Psoas muscle (tissue), 8 donors: ENCODE measurements at places on chromosomes 6 and 20. TPM values are rescaled to one million over a fixed set of nuclear protein-coding genes. Genes with fewer than 3 reads are reported as not detected.

- DNase-seq: no peak
Observed at GRCh38 chr6:150987371-150987828, 121.9 kb downstream of the MTHFD1L start.

DNA sequence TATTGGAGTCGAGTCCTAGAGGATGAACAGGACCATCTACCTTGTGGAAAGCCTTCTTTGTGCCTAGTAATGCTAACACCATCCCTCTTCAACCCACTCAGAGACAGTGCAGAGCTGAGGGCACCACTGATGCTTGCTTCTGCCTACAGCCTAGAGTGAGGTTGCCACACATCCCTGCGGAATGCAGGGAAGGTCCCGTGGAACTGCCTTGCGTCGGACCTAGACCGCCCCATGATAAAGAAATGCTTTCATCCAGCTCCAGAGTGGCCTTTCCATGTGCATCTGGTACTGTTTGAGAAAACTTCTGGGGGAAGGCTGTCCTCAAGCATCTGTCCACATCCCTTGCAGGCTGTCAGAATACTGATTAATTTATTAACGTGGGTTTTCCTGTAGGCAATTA, 168.4 kb downstream of the PHACTR1 start:
- DNase-seq: no peak

DNA sequence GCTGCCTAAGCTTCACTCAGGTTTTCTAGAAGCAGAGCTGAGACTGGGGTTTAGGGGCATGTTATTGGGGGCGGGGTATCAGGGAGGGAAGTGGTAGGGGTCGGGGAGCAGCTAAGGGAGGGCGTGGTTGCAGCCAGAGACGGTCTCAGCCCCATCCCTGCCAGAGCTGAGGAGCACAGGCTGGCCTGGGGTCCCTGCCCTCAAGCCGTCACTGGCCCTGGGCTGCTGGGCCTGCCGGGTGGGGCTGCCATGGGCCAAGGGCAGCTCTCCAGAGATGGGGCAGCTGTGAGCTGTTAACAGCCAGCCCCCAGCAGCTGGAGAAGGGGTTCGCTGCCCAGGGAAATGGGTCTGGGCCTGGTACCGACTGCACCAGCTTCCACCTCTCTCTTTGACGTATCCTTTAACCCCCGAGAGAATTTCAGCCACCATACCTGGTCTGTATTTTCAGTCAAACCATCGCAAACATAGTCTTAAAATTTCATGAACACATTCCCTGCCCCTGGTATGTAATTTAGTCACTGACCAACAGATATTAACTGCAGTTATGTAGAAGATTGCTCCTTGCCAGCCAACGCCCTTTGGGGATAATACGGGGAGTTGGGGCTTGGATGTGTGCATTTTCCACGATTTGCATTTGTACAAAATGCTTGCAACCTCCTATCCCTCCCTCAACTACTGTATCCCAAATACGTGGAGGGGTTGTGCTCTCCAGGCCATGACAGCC, 253.4 kb downstream of the TAF4 start:
- no peak for DNase-seq

GRCh38 chr6:146787876-146788508, 189.2 kb downstream of the ADGB start:
- no peak for DNase-seq

DNA sequence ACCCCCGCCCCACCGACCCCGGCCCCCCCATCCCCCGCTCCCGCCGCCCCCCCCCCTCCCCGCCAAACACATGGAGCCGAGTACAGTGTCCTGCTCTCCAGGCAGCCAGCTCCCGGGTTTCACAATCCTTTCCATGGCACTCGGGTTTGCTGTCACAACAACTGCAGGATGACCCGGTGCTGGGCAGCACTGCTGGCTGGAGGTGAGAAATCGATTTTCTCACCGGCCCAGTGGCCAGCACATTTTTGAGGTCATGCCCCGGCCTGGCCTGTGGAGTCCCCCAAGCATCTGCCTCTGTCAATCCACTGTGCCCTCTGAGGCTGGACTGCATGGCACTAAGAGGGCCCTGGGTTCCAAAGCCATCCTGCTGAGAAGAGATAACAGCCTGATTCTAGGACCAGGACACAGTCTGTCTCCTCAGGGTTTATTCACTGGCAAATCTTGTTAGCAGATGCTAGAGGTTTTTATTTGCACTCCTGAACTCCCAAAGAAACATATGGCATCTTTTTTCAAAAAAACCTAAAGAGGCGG, 129.5 kb downstream of the NFATC2 start:
- DNase-seq: peak; percentile 78

DNA sequence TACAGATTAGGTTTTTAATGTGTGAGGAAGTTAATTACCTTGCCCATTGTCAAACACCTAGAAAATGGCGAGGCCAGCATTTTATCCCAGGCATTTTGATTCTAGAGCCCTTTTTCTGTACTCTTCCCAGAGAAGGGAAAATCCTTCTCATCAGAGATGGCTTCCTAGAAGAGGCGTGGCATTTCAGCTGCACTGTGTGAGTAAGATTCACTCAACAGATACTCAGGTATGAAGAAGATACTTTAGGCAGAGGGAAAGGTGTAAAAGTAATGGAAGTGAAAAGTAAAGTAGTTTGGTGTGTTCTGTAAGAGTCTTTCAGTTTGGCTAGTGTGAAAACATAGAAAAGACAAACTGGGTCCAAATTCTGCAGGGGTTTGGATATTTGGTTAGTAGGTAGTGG, 113.8 kb downstream of the MAP3K4 start:
- DNase-seq: no peak

GRCh38 chr20:38766071-38766470, 17.8 kb downstream of the ACTR5 start:
- no peak for DNase-seq

DNA sequence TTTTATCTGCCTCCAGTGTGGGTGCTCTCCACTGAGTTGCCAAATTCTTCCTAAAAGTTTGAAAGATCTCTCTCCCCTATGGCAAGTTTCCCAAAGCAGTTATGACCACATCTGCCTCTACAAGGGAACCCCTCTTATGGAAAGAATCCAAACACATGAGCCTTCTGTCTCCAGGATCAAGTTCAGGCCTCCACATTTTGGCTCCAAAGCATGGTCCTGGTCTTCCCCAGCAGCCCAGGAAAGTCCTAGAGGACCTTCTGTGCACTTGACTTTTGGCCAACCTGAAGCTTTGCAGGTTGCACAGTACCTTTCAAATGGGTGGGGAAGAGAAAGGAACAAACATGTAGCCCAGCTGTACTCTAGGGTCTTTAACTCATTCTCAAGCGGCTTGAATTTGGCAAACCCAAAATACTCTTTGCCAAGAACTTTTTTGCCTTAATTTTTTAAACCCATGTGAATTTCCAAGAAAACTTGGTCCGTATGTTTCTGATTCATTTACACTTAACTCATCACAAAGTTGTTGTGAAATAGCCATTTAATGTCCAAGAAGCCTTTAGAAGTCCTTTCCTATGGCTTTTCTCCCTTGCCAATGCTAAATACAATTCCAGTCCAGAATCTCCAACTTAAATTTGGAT, 240.1 kb upstream of the TBX18 start:
- DNase-seq: no peak

- DNase-seq: no peak
Observed at GRCh38 chr6:63764318-63764916, 128.8 kb downstream of the PHF3 start.

DNA sequence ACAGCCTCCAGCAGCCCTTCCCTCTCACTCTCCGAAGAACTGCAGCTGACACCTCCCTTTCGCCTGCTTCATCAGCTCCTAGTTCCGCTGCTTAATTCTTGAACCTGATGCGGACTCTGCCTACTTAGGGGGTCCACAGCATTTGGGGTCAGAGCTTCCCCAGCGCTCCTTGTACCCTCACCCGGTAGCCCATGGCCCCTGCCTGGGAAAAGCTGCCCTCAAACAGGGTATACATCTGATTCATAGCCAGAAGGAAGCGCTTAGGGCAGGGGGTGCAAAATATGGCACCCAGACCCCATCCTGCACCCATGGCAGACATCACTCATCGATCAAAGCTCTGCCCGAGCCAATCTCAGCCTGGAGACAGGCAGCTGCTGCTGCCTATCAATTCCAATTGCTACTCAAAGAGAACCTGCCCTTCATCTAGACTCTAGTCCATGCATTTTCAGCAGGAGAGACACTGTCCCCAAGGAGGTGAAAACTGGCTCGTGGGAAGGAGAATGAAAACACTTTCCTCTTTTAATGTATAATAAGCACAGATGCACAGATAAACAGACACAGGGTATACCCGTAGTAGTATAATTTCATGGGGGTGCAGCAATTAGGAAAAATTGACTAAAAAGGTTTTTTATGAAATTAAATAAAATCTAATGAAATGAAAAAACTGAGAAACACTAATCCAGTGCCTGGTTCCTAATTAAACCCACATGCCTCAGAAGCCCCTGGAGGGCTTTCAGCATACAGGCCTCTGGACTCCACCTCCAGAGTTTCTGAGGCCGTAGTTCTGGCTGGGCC, 194.8 kb downstream of the PREX1 start:
- DNase-seq: no peak

GRCh38 chr6:47495207-47495606, 17.6 kb downstream of the CD2AP start:
- DNase-seq: no peak

- no peak for DNase-seq
Observed at GRCh38 chr6:160378218-160378617, 30.0 kb downstream of the SLC22A3 start.

DNA sequence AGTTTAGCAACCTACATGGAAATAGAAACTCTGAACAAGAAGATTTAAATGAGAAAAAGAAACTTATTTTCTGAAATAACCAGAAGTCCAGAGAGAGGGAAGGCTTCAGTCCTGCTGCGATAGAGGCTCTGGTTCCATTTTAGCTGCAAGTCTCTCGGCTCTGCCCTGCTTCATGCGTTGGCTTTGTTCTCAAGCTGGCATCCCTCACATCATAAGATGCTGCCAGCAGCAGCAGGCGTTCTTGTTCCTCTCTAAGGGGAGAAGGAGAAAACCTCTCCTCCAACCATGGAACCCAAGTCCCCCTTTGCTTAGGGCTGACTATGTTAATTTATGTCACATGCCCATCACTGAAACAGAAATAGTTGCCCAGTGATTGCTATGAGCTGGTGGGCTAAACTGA, 46.4 kb upstream of the PMEPA1 start:
- no peak for DNase-seq

DNA sequence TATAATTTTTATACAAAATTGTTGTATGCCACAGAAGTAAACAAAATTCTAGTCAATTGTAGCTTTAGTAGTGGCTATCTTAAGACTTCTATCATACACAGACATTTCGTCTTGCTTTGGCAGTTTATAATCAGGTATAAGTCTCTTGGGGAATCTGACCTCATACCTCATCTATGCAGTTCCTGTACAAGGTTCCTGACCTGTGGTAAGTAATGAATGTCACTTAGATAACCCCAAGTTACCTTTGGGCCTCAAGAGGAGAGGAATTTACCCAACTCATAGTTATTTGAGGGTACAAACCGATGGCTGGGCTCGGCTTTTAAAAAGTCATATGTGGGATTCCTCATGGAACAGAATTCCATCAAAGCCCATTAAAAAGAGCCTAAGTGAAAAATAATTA, 58.8 kb upstream of the UNC93A start:
- no peak for DNase-seq

GRCh38 chr6:25456249-25457040, 177.3 kb downstream of the CARMIL1 start:
- no peak for DNase-seq

DNA sequence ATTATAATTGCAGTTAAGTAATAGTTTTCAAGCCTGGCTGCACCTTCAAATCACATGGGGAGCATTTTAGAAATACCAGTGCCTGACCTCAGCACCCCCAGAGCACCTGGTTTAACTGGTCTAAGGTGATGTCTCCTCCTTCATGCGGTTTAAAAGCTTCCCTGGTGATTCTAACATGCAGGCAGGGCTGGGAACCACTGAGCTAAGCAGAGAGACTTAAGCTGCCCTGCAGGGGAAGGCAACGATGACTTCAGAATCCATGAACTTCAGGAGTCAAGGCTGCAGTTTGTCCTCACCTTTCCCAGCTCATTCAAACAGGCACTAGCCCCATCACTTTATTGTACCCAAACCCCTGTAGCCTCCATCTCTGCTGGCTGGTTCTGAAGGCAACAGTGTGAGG, 6.1 kb upstream of the DTNBP1 start:
- no peak for DNase-seq

DNA sequence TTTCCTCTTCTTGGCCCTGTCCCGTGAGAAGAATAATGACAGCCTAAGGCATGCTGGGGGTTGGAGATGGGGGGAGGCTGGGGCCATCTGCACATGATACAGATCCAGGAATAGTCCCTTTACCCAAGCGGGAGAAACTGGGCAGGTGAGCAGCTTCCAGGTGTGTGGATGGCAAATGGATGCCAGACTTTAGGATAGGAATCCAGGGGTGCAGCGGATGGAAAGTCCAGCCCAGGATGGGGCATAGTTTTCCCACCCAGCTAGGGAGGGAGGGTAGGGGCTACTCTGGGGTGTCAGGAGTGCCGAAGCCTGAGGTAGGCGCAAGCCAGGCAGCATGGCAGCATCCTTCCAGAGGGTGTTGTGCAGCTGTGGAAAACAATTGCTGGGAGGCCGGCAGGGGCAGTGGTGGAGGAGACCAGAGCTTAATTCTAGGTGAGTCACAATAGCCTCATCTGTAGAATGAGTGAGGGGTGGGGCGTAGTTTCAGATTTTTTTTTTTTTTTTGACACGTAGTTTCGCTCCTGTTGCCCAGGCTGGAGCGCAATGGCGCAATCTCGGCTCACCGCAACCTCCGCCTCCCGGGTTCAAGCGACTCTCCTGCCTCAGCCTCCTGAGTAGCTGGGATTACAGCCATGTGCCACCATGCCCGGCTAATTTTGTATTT, 15.4 kb upstream of the FAM110A start:
- no peak for DNase-seq

DNA sequence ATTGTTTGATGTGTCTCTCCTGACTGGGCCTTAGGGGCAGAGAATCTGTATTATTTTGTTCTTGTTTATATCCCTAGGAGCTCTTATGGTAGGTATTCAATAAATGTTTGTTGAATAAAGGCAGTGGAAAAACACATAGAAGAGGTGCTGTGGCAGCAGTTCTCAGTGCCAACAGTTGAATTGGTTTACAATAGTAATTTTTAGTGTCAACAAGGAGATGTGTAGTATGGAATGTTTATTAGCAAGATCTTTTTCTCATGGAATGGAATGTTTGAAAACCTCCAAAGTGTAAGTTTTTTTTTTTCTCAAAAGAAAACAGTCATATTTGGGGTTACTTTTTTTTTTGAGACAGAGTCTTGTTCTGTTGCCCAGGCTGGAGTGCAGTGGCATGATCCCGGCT, 28.0 kb downstream of the ASXL1 start:
- DNase-seq: no peak

The ANKEF1 gene
- total RNA-seq: 2.7 TPM

The SLC17A3 gene
- not detected for total RNA-seq

The RAET1L gene
- not detected for total RNA-seq

The LST1 gene
- total RNA-seq: 1.8 TPM

The SLC32A1 gene
- total RNA-seq: not detected

The MEI4 gene
- total RNA-seq: not detected

The HLA-DQA1 gene
- 7.8 TPM for total RNA-seq

The ARMH2 gene
- total RNA-seq: not detected

The TRMT6 gene
- total RNA-seq: 9.0 TPM

The SPATA2 gene
- 13.5 TPM for total RNA-seq

The BANF2 gene
- total RNA-seq: not detected

The CYP39A1 gene
- total RNA-seq: 0.90 TPM

The ID1 gene
- 25.1 TPM for total RNA-seq
